CD4-positive, alpha-beta T cell (primary cell): ENCODE measurements at places on chromosomes 6 and 20. TPM values are rescaled to one million over a fixed set of nuclear protein-coding genes. Genes with fewer than 3 reads are reported as not detected.

Gene TRPC4AP
- 60.6 TPM for total RNA-seq

Gene CYP24A1
- total RNA-seq, result 0.56 TPM

- no peak for DNase-seq
These were observed 1.2 kb upstream of the PI3 start for GRCh38 chr20:45173522-45173921.

GRCh38 chr6:56540232-56541029, 102.3 kb downstream of the DST start:
- DNase-seq, result no peak

DNA sequence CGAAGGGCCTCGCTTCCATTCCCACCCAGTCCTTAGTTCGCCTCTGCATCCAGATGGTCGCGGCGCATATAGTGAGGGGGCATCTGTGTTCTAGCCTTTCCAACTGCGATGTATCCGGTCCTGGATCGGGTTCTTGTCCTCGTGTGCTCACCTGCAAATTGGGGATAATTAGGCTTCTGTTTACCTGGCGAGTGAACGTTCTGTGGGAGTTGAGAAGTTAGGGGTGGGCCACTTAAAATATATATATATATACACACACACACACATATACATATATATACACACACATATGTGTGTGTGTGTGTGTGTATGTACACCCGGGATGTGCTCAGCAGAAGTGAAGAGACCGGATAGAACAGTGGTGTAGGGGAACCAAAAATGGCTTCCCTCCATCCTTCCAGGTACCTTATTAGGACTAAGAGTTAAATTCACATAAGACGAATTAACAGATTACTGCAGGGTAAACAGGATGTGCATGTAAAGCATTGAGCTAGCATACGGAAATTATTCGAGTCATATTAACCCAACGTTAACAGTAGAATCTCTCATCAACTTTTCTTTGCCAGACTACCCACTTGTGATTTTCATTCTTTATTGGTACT, 537 bp downstream of the CSTF1 start:
- no peak for DNase-seq

Gene PRSS35
- not detected for total RNA-seq

Gene GRM1
- not detected for total RNA-seq

Gene ARMC12
- total RNA-seq, result 2.8 TPM

- DNase-seq, result no peak
These were observed 159.1 kb downstream of the THBS2 start for GRCh38 chr6:169094552-169094950.

GRCh38 chr6:15893556-15894253, 230.9 kb upstream of the DTNBP1 start:
- DNase-seq, result no peak

Gene C6orf62
- 111 TPM for total RNA-seq

DNA sequence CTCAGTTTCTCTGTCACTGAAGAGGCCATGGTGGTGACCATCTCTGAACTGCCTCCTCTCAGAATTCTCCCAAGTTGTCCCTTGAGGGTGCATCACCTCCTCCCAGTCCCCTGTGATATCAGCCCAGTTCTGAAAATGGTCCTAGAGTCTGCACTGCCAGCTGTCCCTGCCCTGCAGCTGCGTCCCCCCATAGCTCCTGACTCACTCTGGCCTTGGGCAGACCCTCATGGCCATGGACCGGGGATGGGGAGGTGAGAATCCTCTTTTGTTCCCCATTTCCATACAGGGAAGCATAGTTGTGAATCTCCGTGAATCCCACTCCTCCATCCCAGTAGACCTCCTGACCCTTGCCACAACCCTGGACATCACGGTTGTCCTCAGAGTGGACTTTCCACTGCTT, 4.5 kb downstream of the ETV7 start:
- no peak for DNase-seq

DNA sequence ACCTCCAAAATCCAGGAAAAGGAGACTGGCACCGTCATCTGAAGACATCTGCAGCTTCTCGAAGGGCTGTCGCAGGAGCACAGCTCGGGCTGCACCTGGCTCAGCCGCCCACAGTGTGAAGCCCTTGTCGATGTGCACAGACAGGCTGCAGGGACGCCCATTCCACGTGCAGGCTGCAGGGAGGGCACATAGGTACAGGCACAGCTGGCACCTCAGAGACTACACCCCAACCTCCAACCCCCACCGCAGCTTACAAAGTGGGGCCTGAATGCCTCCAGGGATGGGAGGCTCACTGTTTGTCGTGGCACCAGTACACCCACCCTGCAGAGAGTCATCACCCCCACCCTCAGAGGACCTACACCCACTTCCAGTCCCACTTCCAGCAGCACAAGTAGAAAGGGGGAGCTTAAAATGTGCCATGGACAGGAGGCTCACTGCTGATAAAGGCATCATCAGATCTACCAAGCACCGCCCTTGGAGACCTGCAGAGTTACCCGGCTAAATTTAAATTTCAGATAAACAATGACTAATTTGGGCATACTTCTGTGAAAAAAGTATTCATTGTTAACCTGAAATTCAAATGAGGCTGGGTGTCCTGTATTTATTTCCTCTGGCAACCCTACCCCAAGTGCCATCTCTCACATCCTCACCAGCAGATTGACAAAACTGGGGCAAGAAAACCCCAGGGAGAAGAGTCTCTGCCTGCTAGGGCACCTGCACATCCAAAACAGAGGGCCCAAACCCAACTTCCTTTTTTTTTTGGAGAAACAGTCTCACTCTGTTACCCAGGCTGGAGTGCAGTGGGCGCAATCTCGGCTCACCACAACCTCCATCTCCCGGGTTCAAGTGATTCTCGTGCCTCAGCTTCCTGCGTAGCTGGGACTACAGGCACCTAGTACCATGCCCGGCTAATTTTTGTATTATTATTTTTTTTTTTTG, 7.7 kb upstream of the CDK5RAP1 start:
- no peak for DNase-seq

DNA sequence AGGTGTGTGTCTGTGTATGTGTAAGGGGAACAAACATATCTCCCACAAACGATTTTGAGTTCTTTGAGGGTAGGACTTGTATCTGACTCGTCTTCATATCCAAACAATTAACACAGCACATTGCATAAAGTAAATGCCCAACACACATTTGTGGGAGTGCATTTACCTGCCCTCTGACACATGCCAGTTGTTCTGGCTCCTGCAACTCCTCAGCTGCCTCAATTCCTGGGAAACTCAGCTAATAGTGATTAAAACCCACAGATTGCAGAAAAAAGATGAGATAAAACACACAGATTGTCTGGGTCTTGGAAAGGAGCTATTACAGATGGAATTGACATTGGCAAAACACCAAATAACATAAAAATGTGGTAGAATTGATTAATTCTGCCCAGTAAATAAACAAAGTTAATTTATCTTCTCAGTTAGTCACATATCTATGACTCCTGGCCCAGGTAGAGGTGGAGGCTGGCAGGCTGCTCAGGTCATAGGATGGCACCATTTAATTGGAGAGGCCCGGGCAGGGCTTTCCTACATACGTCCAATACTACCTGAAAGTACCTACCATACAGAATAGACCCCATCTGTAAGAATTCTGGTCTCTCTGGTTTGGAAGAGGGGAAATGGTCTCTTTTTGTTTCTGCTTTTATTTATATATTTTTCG, 71.5 kb upstream of the IFNGR1 start:
- DNase-seq, result no peak

- DNase-seq, result no peak
These were observed 7.5 kb downstream of the ESF1 start for GRCh38 chr20:13777171-13777601.
